Fibroblast of villous mesenchyme (primary cell): ENCODE measurements at places on chromosomes 11 and 22. TPM values are rescaled to one million over a fixed set of nuclear protein-coding genes. Genes with fewer than 3 reads are reported as not detected.

Gene TAF6L
- total RNA-seq, result 16.8 and 22.2 TPM in 2 replicates

Gene OR52H1
- 0.32 and 0.86 TPM in 2 replicates for total RNA-seq

Gene FOLR2
- total RNA-seq, result not detected in 2 replicates

Gene MS4A6E
- not detected in 2 replicates for total RNA-seq

Gene GRM5
- under 0.01 TPM in 2 replicates for total RNA-seq

Gene SYT13
- total RNA-seq, result not detected in 2 replicates

Gene PATE4
- not detected in 2 replicates for total RNA-seq

Gene C11orf65
- total RNA-seq, result 0.64 and 0.86 TPM in 2 replicates

Gene TBX10
- not detected in 2 replicates for total RNA-seq

Gene CDON
- 2.3 and 2.6 TPM in 2 replicates for total RNA-seq

Gene CNIH2
- total RNA-seq, result 0.43 and 0.64 TPM in 2 replicates

Gene OPCML
- under 0.01 TPM in 1 of 2 replicates, not detected in the other for total RNA-seq

Gene MMP8
- total RNA-seq, result under 0.01 TPM in 1 of 2 replicates, not detected in the other

Gene NOL12
- total RNA-seq, result 7.3 and 10.3 TPM in 2 replicates

Gene PAMR1
- 416 and 493 TPM in 2 replicates for total RNA-seq

Gene ADM2
- 2.6 and 5.8 TPM in 2 replicates for total RNA-seq

Gene CFAP300
- 2.9 and 4.7 TPM in 2 replicates for total RNA-seq

Gene TSSC4
- total RNA-seq, result 54.8 and 58.6 TPM in 2 replicates

Gene DNAJB13
- total RNA-seq, result 0.86 TPM in 1 of 2 replicates, not detected in the other

Gene FBLN1
- 102 and 256 TPM in 2 replicates for total RNA-seq

Gene OR52I2
- not detected in 2 replicates for total RNA-seq

Gene MAP6
- 2.9 and 3.0 TPM in 2 replicates for total RNA-seq

Gene NEFH
- under 0.01 and 0.32 TPM in 2 replicates for total RNA-seq

Gene KCTD21
- total RNA-seq, result 8.1 and 11.2 TPM in 2 replicates

Gene UBQLN3
- 0.43 TPM in 1 of 2 replicates, not detected in the other for total RNA-seq

Gene IGSF9B
- under 0.01 TPM in 1 of 2 replicates, not detected in the other for total RNA-seq

Gene MIAT
- 0.97 and 1.3 TPM in 2 replicates for total RNA-seq

Gene FREY1
- total RNA-seq, result 0.43 and 0.64 TPM in 2 replicates

Gene WDR74
- total RNA-seq, result 36.1 and 39.7 TPM in 2 replicates

Gene SPA17
- 12.1 and 13.5 TPM in 2 replicates for total RNA-seq

Gene PANX3
- total RNA-seq, result under 0.01 TPM in 1 of 2 replicates, not detected in the other

Gene FBXO3
- total RNA-seq, result 16.8 and 30.7 TPM in 2 replicates

Gene DEPDC7
- 7.7 and 11.7 TPM in 2 replicates for total RNA-seq

Gene SLC7A4
- 0.32 and 2.2 TPM in 2 replicates for total RNA-seq

Gene SERPING1
- total RNA-seq, result 10.8 and 21.9 TPM in 2 replicates

Gene TRIM68
- 9.3 and 12.1 TPM in 2 replicates for total RNA-seq

Gene UVRAG
- 22.9 and 37.1 TPM in 2 replicates for total RNA-seq

Gene KCNJ5
- total RNA-seq, result under 0.01 TPM in 1 of 2 replicates, not detected in the other
